GF-D8 (cell line): ENCODE measurements at places on chromosomes 2 and 18.
A peak's percentile ranks its signal among the peaks of the same experiment; 100 is the strongest.

GRCh38 chr2:236959876-236960275 is 125.8 kb upstream of the COPS8 start:
- DNase-seq: no peak

- DNase-seq: no peak
Measured at GRCh38 chr18:49597157-49597931, 35.5 kb downstream of the LIPG start.

DNA sequence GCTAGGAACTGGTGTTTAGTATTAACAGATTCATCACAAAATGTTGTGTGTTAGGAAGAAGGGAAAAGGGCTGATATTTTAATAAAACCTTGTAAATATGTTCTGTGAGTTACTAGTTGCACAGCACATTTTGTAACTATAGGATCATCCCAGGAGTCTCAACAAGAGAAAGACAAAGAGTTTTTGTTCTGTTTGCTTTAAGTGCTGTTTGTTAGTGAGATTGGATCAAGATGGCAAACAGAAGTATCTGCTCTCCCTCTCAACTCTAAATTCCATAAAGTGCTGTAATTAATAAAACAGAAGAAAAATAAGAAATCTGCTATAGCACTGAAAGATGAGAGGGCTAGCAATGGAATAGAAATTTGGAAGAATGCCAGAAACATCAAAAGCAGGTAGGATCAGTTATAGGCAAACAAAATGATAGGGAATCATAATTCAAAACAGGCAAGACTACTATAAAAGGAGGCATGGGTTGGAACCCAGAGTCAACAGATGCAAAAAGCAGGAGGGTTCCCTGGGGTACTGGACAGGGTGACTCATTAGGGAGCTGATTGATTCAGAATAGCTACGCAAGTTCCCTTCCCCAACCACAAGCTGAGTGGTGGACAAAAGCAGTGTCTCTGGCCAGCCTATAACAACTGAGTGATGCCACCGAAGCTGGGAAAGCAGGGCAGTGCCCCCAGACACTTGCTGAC is 75.8 kb downstream of the DYNC1I2 start:
- no peak for DNase-seq

DNA sequence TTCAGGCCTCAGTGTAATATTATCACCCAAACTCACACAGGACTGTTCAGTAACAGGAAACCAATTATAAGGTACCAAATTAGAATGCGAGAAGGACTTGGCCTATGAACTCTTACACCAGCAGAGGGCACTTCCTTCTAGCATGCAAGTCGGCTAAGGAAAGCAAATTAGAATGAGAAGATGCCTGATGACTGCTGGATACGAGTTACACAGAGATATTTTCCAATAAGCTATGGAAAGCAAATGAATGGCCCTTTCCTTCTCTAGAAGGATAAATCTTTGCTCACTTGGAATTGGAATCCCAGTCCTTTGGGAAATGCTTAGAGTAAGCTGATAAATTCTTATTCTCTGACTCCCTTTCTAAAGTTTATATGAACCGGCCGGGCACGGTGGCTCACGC is 109.8 kb downstream of the AP1S3 start:
- peak; percentile 5 for DNase-seq

- DNase-seq: no peak
Measured at GRCh38 chr2:100208141-100208770, 65.9 kb upstream of the AFF3 start.

DNA sequence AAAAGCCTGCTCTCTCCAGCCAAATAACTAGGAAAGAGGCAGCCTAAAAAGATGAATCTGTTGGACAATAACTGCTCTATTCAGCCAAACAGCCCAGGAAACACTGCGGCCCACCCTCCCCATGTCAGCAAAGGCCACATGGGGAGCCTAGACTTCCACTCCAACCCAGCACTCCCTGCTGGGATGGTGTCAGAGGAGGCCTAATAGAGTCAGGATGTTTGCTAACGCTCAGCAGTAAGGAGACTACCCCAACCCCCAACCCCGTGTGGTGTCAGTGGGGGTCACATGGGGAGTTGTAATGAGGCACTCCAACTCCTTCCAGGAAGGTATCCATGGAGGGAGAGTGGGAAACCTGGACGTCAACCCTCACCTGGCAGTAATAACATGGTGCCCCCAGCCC is 41.6 kb downstream of the ZBTB7C start:
- no peak for DNase-seq

DNA sequence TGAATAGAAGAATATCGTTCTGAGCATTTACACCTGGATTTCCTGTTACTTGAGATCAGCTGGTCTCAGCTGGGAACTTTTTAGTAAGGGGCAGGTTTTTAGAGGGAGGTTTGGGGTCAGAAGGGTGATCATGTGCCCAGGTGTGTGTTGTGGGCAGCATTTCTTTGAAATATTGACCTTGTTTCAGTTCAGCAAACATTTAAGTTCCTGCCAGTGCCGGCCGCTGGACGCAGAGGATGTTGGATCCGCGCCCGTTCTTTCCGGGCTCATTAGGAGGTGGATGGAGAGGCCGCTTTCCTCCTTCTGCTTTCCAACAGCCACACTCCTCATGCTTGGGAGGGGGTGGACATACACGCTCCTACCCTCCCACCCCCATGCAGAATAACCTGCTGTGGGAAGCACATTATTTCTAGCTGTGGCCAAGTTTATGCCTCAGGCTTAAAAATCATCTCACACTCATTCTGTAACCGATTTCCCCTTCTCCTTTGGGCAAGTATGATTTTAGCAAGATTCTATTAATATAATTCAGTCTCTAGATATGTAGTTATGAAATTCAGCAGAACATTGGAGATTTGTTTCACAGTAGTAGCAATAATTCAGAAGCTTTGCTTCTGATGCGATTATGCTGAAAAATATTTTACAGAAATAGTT is 131.4 kb downstream of the ZNF236 start:
- no peak for DNase-seq

- DNase-seq: no peak
Measured at GRCh38 chr2:23386339-23387220, 1.6 kb downstream of the KLHL29 start.

DNA sequence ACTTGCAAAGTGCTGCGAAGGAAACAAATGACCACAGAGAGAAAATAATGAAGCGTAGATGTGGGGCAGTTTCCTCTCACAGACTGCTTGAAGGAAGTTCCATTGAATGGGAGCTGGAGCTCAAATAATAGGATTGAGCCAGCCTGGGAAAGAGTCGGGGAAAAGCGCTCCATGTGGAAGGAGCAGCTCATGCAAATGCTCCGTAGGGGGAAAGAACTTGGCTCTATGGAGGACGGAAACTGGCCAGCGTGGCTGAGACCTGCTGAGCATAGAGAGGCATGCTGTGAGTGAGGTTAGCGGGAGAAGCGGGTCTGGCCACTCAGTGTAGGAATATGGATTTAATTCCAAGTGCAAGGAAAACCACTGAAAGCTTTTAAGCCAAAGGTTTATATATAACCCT is 28.6 kb upstream of the VIT start:
- DNase-seq: no peak

DNA sequence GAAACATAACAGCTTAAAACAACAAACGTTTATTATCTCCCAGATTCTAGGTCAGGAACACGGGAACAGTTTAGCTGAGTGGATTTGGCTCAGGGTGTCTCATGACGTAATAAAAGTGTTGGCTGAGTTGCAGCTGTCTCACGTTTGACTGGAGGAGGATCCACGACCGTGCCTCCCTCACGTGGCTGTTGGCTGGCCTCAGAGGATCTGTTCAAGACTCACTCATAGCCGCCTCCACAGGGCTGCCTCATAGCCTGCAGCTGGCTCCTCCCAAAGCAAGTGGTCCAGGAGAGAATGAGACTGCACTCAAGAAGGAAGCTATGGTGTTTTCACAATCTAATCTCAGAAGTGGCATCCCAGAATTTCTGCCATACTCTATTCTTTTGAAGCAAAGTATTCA is 167.1 kb downstream of the RPRM start:
- DNase-seq: no peak

DNA sequence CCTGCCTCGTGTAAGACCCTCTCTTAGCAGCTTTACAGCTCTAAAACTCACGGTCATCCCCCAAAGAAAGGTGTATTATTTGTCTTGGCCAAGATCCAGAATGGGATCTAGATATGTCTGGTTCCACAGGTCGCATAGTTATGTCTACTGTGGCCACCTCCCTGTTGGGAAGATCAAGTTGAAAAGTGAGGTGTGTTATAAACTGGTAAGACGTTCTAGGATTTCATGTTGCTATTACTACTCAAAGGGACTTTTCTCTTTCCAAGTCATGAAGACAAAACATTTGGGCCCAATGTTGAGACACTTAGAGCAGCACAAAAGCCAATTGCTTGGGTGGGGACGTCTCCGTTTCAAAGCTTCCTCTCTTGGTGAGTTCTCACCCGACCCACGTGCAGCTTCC is 766.0 kb downstream of the RNF144A start:
- DNase-seq: no peak

GRCh38 chr18:48853588-48853987 is 97.2 kb downstream of the SMAD7 start:
- no peak for DNase-seq

DNA sequence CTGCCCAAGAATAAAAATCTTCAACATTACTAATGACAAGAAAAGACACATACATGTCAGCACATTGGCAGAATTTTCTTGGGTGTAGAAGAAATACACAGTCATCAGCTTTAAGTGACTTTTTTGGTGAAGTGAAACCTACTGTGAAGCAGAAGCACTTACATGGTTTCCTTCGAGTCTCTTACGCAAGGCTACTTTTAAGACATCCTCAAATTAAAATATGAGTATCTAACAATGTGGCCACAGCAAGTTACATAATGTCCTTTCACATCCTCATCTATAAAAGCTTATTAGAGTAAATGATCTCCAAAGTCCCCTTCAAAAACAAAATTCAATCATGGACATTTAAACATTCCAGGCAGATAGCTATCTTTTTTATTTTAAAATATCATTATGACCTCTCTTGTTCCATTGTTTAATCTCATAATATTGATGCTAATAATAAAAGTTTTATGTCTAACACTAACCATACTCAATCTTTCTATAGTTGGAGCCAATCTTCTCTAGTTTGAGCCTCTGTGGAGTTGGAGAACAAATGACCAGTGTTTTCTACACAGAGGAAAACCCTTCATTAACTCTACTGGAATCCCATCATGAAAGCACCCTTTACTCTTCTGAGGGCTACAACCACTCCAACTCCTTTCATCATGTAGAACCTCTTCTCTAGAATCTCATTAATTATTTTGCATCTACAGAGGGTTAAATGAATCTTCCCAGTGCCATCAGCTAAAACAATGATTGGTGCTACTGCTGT is 182.2 kb upstream of the ZFP36L2 start:
- peak; percentile 89 for DNase-seq

DNA sequence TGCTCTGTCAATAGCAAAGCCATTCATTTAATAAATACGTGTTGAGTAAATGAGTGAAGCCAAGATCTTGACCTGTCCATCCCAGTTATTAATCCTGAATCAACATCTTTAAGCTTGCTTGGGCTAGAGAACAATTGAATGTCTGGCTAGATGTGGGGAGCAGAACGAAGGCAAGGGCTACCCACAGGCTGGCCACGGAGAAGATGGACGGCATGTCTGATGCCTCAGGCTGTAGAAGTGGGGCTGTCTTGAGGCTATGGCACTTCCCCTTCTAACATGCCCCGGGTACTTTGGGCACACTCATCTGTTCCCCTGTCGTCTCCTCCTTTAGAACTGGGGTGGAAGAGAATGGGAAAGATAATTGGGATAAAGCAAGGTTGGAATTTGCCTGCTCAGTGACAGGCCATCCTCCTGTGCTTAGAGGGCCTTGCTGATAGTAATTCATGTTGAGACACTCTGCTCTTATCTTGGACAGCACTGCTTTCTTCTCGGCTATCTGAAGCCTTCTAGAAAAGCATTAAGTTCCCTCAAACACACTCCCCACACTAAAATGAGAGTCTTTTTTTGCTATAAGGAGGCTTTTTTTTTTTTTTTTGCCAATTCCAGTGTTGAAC is 225.7 kb downstream of the MREG start:
- DNase-seq: no peak

DNA sequence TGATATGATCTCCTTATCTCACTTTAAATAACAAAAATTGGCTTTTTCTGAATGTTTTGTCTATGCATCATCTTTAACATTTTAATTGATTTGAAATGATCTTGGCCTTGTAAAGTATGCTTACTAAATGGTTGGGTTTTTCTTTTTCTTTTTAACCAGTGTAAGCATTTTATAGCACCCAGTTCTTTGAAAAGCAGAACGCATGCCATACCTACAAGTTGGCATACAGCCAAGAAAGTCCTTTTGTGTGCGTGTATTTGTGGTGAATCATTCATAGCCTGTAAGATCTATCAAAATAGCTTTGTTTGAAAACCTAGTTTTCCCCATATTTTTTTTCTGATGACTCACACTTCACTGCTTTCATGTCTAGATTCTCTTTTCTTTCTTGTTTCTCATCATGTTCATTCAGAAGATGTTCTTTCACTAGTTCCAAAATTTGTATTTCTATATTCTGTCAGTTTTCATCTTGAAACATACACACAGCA is 4.1 kb upstream of the VRK2 start:
- DNase-seq: no peak

GRCh38 chr18:6373187-6373586 is 41.5 kb downstream of the L3MBTL4 start:
- no peak for DNase-seq

DNA sequence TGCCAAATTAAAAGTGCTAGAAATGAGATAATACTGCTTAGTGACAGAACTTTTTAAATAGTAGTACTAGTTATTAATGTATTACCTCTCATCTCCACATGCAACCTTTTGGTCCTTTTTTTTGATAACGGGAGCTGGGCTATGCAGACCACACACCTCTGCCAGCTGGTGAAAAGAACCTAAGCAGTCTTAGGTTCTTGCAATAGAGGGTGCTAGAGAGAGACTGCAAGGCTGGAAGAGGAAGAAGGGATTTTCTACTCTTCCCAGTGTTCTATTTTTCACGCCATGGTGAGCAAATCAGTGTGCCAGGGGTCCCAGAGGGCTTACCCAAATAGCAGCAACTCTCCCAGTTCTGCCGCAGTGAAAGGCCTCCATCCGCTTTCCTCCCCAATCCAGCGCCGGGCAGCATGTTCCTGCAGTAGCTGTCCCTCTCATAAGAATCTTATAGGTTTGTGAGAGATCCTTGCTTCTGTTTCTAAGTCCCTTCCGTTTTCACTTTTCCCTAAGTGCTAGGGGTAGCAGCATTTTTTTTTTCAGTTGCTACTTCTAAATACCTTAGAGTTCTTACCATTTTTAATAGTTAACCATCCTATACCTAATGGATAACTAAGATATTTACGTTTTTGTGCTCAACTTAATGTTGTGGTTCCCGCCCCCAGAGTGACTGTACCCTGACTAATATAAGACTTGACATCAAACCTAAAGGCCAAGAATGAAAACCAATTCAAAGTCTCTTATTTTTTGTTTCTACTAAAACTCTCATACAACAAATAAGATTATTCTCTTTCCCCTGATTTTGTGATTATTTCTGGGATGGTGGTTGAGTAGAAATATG is 69.4 kb upstream of the UBE2E3 start:
- no peak for DNase-seq

- no peak for DNase-seq
Measured at GRCh38 chr2:62201307-62201706, 5.4 kb downstream of the B3GNT2 start.
